ENCODE measurements at places on chromosomes 4 and X.

DNA sequence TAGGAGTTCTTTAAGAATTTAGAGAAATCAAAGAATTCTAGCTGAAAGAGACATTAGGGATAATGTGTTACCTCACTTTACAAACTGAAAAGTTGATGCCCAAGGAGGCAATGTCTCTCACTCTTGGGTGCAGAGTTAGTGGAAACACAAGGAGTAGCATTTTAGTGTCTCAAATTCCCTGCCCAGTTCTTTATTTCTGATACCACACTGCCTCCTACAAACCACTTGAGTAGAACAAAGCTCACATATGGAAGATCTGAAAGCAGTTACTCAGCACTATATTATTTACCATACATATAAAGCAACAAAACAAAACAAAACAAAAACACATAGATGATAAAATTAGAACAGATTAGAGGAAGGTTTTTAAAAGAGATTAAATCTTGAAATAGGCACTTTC lies 124.2 kb downstream of the REELD1 start:
- DNase-seq: no peak

DNA sequence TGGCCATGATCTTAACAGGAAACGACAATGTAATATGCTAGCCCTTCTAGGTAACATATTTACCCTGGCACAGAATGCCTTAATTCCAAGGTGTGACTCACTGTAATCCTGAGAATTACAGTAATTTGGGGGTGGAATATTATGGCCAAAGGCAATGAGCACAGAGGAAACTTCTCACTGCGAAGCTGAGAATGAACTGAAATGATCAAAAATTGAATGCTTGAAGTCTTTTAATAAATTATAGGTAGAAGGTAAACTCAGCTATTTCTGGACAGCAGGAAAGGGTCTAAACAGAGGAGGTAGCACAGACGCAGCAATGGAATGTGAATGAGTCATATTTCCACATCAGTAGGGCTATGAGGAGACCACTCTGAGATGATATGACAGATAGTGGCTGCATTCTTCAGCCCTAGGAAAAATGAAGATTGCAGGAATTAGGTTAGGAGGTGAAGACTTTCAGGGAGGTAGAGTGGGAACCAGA lies 312.6 kb downstream of the PACRGL start:
- no peak for DNase-seq

DNA sequence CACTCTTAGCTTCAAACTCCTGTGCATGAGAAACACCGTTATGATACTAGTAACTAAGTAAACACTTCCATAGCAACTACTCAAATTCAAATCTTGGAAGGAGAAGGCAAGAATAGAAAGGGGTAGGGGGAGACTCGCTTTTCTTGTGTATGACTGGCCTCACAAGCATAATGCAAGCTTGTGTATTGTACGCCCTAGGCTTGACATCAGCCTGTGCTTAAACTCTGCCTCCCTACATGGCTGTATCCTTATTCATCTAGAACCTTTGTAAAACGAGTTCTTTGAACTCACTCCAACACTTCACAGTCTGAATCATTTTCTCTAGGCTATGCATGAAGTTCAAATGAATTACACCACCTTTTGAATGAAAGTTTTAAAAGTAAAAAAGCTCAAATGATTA lies 1071.2 kb upstream of the ADGRL3 start:
- DNase-seq: no peak

DNA sequence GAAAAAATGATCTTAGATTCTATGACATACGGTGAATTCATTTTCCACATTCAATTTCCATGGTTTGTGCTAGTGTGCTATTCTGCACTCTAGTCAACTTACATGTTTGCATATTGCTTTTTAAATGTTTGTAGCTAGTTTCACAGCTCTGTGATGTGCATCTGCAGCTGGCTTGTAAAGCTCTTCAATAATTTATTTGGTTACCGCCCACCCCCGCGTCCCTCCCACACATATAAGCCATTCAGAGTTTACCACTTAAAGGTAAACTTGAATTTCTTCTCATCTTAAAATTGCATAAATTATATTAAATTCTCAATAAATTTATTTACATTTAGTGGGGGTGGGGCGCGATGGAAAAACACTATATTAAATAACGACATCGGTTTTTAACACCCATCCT lies 291 bp upstream of the NBDY start:
- peak; percentile 28 for DNase-seq

DNA sequence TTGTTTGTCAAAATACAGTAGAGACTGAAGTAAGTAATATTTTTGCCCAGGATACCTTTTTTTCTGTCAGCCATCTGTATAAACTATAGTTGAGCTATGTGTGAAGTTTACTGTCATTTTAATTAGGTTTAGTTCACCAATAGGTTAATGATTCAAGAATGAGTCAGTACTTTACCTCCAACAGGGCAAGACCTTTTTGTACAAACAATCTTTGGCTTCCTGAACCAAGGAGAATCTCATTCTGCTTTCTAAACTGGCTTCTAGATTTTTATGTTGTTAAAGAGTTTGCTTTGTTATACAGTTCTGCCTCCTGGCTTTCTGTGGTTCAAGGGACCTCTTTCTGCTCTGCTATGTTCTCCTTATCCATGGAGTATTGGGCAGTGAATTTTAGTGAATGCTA lies 412.0 kb upstream of the NR3C2 start:
- no peak for DNase-seq

GRCh38 chr4:156754832-156755570 lies 216.6 kb downstream of the PDGFC start:
- DNase-seq: no peak

DNA sequence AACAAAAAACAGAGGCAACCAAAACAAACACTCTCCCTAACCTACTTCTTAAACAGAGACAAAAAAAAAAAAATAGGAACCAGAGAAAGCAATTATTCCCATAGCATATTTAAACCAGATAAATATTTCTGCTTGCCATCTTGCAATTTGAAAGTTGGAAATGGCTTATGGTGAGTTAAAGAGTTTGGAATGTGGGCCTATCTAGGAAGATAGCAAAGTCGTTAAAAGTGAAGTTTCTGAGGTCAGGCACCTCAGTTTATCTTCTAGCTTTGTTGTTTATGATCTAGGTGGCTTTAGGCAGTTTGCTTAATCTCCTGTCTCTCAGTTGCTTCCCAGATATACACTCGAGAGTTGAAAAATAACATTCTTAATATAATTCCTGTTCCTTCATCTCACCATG lies 284.2 kb downstream of the KCNIP4 start:
- no peak for DNase-seq

DNA sequence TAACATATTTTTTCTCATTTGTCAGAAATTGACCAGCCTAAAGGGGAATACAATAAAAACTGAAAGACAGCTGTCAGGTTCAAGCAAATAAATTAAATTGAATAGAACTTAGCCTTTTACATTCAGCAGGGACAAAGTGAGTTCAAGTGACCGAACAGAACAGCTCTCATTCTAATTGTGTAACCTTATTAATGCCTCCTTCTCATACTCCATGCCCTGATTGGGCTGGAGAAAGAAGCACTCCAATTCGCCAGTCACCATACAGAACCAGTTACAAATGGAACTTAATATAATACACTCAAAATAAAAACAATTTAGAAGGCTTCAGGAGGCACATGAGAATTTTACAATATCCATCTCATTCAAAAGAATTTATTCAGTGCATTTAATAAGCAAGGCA lies 8.0 kb downstream of the PPP3CA start:
- no peak for DNase-seq

DNA sequence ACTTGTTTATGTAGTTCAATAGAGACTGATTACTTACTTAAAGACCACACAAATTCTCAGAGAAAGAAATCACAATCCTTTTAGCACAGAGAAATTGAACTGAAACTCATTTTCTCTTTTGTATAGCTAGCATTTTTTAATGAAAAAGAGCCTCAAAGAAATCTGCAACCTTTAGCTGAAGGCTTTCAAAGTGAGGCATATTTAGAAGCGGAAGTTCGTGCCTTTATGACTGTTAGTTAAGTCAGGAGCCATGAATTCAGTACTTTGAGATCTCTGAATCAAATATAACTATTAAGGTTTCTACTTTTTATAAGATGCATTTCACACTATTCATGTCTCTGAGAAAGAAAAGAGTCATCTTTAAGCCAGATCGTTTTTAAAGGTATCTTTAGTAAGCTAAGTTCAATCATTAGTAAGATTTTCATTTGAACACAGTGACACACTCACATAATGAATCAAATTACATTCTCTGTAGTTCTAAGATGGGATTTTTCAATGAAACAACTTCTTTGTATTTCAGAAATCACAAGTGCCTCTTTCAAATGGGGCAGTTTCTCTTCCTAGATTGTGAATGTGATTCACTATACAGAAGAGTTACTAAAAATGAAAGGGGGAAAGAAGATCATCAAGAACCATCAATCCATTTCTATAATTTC lies 61.4 kb downstream of the SMARCA1 start:
- no peak for DNase-seq

DNA sequence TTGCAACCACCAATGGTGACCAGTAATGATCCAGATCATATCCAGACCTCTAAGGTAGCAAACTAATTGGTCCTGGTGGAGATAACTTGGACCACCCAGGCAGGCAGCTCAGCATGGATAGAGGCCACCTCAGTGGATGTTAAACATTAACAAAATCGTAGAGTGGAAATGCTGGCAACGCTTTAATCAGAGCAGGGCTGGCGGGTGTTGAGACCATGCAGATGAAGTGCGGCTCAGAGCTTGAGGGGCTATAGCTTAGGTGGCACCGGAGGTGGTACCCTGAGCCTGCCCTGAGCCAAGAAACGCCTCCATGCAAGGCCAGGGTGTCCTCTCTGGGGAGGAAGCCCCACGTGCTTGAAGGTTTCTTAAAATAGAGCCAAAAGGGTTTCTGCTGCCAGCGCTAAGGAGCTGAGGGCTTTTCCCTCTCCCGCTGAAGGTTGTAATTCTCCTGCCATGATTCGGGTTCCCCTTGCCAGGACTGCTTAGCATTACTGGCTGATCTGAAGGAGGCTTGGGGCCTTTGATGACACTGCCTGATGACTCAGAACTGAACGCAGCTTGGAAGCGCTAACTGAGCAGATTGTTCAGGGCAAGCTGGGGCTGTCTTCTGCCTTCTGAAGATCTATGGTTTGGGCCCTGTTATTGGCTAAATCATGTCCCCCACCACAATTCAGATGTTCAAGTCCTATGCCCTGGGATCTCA lies 177.8 kb upstream of the ATP6AP2 start:
- DNase-seq: peak; percentile 24

- no peak for DNase-seq
Observed at GRCh38 chr4:142840516-142841123, 5.5 kb downstream of the INPP4B start.

GRCh38 chr4:137471895-137472294 lies 60.4 kb downstream of the PCDH18 start:
- no peak for DNase-seq

- DNase-seq: peak; percentile 43
Observed at GRCh38 chrX:86002076-86002896, 45.1 kb downstream of the CHM start.

- DNase-seq: no peak
Observed at GRCh38 chr4:56158483-56158882, 209.7 kb downstream of the CEP135 start.

DNA sequence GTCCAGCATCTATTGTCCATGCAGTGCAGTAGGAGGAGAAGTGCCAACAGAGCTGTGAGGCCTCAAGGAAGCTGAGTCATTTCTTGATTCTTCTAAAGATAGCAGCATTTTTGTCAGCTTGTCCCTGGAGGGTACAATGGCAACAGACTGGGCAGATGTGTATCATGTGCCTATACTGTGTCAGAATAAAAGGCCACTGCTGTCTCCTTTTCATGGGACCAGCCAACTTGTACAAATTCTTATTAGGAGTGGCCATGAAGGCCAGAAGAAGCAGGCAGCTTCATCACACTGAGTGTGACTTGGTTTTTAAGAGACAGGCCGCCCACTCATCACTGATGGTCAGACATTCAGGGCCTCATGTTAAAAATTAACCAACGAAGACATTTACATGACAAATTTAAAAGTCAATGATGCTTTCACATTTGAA lies 185.0 kb upstream of the FAM241A start:
- DNase-seq: no peak

DNA sequence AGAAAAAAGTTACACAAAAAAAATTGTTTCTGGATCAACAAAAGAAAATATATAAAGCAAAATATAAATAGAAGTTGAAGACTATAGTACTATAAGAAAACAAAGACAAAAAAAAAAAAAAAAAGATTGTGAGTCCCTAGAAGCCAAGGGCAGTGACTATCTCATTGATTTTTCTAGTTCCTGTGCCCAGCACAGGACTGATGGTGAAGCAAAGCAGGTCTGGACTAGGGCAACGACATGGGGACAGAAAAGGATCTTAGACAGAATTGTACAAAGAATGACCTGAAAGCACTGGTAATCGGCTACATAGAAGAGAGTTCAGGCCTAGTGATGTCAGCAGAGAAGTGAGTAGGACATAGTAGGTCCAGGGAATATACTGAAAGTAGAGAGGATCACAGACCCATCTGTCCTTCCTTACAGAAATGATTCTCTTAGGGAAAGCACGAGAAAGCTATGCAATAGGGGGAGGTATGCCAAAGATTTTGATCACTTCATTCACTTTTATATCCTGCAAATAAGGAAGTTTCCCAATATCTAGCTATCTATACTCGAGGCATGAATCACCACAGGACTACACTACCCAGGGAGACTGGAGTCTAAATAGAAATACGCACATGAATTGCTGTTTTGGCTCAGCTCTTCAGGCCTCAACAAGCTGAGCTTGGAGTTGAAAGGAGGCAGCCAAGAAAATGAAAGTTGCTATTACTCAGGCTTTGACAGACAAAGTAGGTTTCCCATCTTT lies 230.9 kb upstream of the GPC4 start:
- no peak for DNase-seq

GRCh38 chrX:10111364-10112148 lies 45.2 kb upstream of the CLCN4 start:
- no peak for DNase-seq

GRCh38 chr4:23114538-23114937 lies 421.8 kb downstream of the GBA3 start:
- DNase-seq: no peak

DNA sequence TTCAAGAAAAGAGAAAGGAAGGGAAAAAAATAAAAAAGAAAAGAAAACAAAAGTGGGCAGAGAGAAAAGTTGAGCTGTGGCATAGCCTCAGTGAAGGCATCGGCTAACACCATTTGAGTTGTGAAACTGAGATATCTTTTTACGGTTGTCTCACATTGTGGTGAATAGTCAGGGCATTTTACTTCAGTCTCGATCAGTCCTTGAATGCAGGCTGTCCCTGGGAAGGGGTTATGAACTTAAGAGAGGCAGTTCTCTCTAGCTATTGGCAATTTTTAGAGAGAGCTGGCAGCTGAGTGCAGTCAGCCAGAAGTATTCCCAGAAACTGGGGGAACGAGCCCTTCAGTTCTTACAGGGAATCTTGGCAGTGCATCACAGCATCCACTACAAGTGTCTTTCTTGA lies 93.5 kb upstream of the SLC6A14 start:
- no peak for DNase-seq

GRCh38 chrX:18649498-18649951 lies 22.4 kb downstream of the RS1 start:
- no peak for DNase-seq

DNA sequence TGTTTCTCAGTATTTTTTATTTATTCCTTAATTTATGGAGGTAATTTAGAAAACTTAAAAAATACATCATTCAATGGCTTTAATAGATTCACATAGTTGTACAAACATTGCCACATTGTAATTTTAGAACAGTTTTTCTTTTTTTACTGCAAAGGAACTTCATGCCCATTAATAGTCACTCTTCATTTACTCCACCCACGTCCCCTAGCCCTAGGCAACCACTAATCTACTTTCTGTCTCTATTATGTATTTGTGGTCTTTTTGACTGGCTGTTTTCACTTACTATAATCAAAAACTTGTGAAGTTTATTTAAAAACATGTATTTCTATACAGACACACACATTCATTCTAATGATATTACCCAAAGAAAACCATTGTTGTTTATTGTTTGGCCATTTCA lies 664.8 kb downstream of the GRID2 start:
- DNase-seq: no peak
